Bronchial smooth muscle cell (primary cell): ENCODE measurements at places on chromosomes 3 and 15. TPM values are rescaled to one million over a fixed set of nuclear protein-coding genes. Genes with fewer than 3 reads are reported as not detected.

The IGSF10 gene
- total RNA-seq, result 0.94 and 2.0 TPM in 2 replicates

The MEGF11 gene
- not detected in 2 replicates for total RNA-seq

The TOPBP1 gene
- total RNA-seq, result 11.8 and 12.3 TPM in 2 replicates

The ZBED2 gene
- total RNA-seq, result under 0.01 TPM in 1 of 2 replicates, not detected in the other

The PLCB2 gene
- total RNA-seq, result under 0.01 and 0.16 TPM in 2 replicates

The ROPN1 gene
- not detected in 2 replicates for total RNA-seq

The SEMA6D gene
- 4.9 and 9.5 TPM in 2 replicates for total RNA-seq

The ATP2B2 gene
- total RNA-seq, result not detected in 2 replicates

The BOC gene
- total RNA-seq, result 2.8 and 3.5 TPM in 2 replicates

The ACOX2 gene
- 28.2 and 30.4 TPM in 2 replicates for total RNA-seq

The FBN1 gene
- total RNA-seq, result 1,286 and 1,431 TPM in 2 replicates

The KCNAB1 gene
- under 0.01 TPM in 1 of 2 replicates, not detected in the other for total RNA-seq

The FOXL2 gene
- under 0.01 TPM in 1 of 2 replicates, not detected in the other for total RNA-seq

The ATP13A4 gene
- total RNA-seq, result 0.86 and 1.3 TPM in 2 replicates

The AP3B2 gene
- total RNA-seq, result 0.79 and 1.0 TPM in 2 replicates

The FRMD5 gene
- 3.2 and 9.3 TPM in 2 replicates for total RNA-seq

The KLF15 gene
- total RNA-seq, result 0.47 and 0.69 TPM in 2 replicates

The SCN5A gene
- under 0.01 and 0.09 TPM in 2 replicates for total RNA-seq

The TRAK1 gene
- 15.5 and 16.2 TPM in 2 replicates for total RNA-seq

The C3orf80 gene
- 0.16 TPM in 1 of 2 replicates, not detected in the other for total RNA-seq

The IFT57 gene
- 70.5 and 70.9 TPM in 2 replicates for total RNA-seq

The ATP13A3 gene
- 156 and 242 TPM in 2 replicates for total RNA-seq

The PLA1A gene
- 2.1 and 3.5 TPM in 2 replicates for total RNA-seq

The UACA gene
- 138 and 157 TPM in 2 replicates for total RNA-seq

The GMPS gene
- total RNA-seq, result 16.5 and 32.7 TPM in 2 replicates

The STRC gene
- 0.09 and 0.16 TPM in 2 replicates for total RNA-seq
